ENCODE measurements at places on chromosomes 3 and 15.

DNA sequence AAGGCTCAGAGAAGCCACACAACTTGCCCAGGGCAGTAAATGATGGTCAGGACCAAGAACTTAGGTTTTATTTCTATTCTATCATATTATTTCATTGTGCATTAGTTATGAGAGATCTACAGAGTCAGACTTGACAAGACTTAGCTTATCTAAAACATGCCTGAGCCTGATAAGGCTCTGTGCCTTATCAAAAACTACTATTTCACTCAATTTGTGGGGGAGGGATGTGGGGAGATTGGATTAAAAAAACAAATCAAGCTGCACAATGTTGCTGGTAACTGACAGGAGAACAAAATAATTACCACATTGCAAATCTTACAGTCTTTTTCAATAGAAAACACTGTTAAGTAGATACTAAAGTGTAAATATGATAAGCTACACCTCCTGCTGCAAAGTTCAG lies 16.0 kb downstream of the HACD2 start:
- DNase-seq: no peak

- DNase-seq: peak; percentile 15
These were observed 164.0 kb downstream of the IL20RB start for GRCh38 chr3:137121704-137122314.

DNA sequence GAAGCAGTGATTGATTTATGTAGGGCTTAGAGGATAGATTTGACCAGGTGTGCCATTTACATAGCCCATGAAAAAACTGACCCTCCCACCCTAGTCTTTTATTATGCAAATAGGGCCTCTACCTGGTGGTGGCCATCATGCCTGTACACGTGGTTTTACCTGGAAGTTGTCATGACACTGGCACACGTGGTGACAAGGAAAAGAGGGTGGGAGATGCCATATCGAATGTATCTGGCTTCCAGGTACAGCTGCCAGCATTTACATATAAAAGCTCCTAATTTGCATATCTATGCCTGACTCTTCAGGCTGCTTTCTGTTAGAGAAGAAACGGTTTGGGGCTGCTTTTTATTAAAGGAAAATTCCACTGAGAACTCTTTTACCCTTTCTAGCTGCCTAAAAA lies 35.0 kb upstream of the DNAJC13 start:
- DNase-seq: no peak

DNA sequence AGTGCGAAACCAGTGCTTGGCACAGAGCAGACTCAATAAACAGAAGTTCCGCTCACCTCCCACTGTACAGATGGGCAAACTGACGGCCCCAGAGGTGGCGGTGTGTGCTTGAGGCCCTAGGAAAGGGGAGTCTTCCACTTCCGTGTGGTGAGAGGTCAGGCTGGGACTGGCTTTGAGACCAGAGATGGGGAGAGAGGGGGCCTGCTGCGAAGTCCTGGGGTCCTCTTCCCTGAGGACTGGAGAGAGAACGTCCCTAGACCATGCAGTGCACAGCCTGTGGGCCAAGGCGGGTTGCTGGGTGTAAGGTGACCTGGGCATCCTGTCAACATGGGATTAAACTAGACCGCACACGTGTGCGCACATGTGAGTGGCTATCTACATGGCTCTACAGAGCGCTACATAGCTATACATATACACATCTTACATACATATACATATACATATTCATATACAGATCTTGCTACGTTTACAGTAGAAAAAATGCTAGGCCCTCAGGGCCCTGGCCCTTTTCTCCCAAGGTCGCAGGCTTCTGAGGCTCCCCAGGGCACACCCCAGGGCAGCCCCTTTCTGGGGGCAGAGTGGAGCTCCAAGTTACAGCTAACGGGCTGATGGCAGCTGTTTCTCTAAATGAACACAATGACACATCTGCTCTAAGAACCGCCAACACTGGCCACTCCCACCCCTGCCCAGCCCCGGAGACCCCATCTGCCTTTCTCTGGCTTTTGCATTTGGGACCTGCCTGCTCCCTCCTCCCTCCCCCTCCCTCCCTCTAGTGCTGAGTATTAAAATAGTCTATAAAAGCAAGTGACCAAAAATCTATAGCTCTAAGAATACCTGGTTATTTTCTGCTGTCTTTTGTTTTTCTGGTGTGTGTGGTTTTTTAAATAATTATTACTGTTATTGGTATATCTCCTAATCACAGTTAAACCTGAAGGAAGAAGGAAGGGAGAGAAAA lies 47.0 kb downstream of the HCN4 start:
- no peak for DNase-seq

GRCh38 chr3:108661699-108662098 lies 72.2 kb downstream of the DZIP3 start:
- DNase-seq: no peak

- no peak for DNase-seq
These were observed 82.9 kb upstream of the CDAN1 start for GRCh38 chr15:42819786-42820185.

Data from stimulated activated CD4-positive, alpha-beta T cell treated with anti-CD3 and anti-CD28 coated beads, Interleukin-1b, Interleukin-23, amount 100 ng/mL, for 48 hours (primary cell).